ENCODE measurements at places on chromosomes 7 and 10.
A peak's percentile ranks its signal among the peaks of the same experiment; 100 is the strongest.

DNA sequence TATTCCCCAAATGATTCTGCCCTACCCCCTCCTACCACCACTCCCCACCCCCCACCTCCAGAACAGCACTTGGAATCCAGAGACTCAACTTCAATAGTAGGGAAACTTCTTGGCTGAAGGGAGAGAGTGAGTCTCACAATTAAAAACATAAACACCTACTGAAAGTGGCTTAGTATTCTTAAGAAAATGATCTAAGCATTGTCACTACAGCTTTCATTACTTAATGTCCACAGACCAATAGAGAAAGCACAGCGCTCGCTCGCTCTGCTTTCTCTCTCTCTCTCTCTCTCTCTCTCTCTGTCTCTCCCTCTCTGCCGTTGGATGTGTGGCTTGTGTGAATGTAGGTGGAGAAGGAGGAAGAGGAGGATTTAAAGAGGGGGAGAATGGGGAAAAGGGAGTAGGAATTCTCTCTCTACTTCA lies 1.5 kb upstream of the SEMA3A start:
- DNase-seq, result no peak

- no peak for DNase-seq
These were observed 15.5 kb downstream of the ARMH3 start for GRCh38 chr10:102040305-102041050.

DNA sequence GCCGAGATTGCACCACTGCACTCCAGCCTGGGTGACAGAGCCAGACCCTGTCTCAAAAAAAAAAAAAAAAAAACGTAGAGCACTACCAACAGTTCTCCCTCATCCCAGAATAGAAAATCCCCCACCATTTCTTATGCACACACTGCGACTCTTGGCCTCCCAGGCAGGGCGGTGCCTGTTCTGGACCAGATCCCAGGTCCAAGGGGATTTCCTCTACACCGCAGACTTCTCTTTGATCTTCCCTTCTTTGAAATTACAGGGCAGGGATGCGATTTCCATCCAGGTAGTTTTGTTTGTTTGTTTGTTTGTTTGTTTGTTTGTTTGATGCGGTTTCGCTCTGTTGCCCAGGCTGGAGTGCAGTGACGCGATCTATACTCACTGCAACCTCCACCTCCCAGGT lies 91.8 kb downstream of the SEPTIN14 start:
- DNase-seq, result no peak

- DNase-seq, result no peak
These were observed 55.9 kb downstream of the DIP2C start for GRCh38 chr10:633279-634245.

GRCh38 chr7:147029953-147030352 lies 913.4 kb downstream of the CNTNAP2 start:
- DNase-seq, result no peak

DNA sequence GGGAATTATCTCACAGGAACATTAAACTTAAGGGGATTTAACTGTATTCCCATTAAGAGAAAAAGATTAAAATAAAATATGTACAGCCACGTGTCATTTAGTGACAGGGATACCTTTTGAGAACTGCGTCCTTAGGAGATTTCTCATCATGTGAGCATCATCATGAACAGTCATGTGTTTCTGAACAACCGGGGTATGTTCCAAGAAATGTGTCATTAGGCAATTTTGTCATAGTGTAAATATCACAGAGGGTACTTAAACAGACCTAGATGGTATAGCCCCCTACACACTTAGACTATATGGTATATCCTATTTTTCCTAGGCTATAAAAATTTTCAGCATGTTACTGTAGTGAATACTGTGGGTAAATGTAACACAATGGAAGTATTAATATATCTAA lies 840.3 kb downstream of the CNTNAP2 start:
- no peak for DNase-seq

- DNase-seq, result no peak
These were observed 67.5 kb downstream of the MAD1L1 start for GRCh38 chr7:2165239-2165609.

GRCh38 chr10:15313047-15313446 lies 58.0 kb downstream of the FAM171A1 start:
- DNase-seq, result no peak

DNA sequence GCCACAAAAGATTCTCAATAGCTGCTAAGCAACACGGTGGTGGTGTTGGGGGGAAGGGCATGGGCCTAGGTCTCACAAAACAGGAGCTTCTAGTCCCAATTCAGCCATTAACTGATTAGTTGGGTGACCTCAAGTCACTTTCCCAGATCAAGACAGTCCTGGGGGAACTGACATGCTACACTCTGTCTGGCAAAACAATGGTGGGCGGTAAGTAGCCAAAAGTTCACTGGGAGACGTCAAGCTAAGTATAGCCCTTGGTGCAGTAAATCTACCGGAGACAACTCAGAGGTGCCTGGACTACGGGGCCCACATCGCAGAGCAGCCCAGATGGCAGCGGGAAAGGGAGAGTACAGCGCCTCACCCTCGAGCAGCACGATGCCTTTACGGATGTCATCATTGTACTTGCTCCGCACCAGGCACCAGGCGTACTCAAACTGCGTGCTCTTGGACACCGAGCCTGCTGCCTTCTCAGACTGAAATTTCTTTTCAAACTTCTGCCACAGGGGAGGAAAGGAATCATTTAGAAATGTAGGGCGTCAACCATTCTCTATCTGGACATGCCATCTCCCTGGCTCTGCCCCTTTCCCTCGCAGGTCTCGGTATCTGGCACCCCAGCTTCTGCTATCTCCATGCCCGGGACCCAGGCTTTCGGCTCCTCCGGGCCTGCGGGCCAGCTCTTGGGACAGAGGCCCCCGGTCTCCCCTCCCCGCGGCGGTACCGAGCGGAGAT lies 1.1 kb downstream of the FIS1 start:
- no peak for DNase-seq

GRCh38 chr10:108970016-108970415 lies 953.3 kb downstream of the XPNPEP1 start:
- peak; percentile 61 for DNase-seq

GRCh38 chr10:91519899-91520514 lies 109.9 kb downstream of the HECTD2 start:
- DNase-seq, result no peak

GRCh38 chr7:29123626-29124190 lies 22.6 kb downstream of the CPVL start:
- no peak for DNase-seq

- DNase-seq, result no peak
These were observed 49.6 kb downstream of the ABCB5 start for GRCh38 chr7:20665096-20665495.

GRCh38 chr7:157831143-157831905 lies 494.5 kb downstream of the DNAJB6 start:
- no peak for DNase-seq

DNA sequence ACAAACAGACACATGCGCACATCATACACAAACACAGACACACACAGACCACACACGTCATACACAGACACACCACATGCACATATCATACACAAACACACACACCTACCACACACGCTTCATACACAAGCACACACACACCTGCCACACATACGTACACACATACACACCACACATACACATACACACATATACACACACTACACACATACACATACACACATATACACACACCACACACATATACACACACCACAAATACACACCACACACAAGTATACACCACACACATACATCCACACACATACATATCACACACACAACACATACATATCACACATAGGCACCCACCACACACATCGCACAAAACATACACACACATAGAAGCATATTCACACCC lies 224.7 kb downstream of the SKAP2 start:
- no peak for DNase-seq
